NCI-H1092 treated with DMSO at 0.1 percent for 48 hours (cell line): ENCODE measurements at places on chromosomes 1 and 21.

GRCh38 chr1:244536316-244536715, 75.2 kb downstream of the CATSPERE start:
- no peak for DNase-seq

GRCh38 chr1:19465123-19465522, 20.2 kb downstream of the CAPZB start:
- peak; percentile 21 for DNase-seq

DNA sequence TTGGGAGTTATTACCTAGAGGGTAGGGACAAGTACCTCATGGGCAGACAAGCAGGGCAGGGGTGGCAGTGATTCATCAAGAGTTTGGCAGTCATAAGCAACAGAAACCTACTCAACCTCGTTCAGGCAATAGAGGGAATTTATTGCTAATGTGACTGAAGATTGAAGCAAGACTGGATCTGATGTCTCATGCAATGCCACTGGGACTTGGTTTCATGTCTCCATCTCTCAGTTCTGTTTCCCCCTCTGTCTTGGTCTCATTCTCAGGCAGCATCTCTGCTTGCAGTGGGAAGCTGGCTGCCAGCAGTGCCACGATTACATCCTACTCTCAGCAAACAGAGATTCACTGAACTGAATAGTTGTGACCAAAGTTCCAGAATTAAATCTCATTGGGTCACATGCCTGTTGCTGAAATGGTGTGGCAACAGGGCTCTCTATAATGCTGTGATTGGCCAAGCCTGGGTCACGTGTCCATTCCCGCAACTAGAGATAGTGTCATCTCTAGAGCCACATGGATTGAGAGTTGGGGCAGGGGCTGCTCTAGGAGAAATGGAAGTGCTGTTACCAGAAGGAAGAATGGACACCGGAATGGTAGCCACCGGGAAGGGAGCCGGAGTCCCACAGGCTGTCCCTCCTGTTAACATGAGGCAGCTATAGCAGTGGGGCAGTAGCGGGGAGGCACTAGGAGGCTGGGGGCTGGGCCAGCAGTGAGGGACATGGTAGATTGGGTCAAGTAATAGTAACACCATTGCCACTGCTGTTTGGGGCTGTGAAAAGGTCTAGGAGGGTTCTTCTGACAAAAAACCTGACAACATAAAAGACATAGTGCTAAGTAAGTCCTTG, 3.9 kb upstream of the CDC42 start:
- no peak for DNase-seq

- no peak for DNase-seq
These were observed 62.1 kb downstream of the LRRN2 start for GRCh38 chr1:204623365-204623893.

DNA sequence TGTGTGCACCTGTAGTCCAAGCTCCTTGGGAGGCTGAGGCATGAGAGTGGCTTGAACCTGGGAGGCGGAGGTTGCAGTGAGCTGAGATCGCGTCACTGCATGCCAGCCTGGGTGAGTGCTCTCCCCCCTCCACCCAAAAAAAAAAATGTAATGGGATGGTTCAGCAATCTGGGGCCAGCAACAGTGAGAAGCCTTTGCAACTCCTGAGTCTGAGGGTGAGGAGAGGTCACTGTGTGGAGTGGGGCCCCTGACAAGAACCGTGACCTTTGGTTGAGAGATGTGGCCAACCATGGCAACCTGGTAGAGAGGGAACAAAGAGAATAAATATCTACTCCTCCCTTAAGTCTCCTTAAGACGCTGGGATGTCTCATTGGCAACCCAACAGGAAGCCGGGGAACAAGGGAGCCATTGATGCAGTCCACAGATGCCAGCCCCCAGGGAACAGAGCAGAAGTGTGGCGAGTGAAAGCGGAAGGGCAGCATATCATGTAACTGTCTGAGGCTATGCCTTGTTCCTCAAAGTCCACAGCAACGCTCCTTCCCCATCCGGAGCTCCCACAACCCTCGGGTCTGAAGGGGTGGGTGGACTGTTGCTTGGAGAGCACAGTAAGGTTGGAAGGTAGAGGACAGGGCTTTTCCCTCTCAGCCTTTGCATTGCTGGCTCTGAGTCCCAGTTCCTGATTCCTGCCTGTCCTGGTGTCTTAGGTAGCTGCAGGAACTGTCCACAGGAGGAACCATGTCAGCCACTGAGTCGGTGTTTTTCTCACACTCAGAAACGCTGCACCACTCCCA, 8.3 kb downstream of the TRNP1 start:
- no peak for DNase-seq

GRCh38 chr1:41714638-41715389, 203.9 kb downstream of the HIVEP3 start:
- peak; percentile 76 for DNase-seq

DNA sequence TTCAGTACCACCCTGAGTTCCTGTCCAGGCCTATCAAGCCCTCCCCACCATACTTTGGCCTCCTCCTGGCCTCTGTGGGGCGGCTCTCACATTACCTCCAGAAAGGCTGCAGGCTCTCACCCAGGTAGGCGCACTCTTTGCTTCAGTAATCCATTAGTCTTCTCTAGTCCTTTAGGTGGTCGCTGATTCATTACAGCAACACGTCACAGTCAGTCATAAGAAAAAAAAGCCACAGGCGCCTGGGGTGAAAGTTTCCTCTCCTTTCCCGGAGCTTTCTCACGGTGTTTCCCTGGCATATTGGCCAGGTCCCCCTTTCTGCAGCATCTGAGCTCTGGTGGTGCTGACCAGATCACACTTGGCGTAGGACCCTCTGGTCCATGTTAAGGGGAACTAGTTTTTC, 12.1 kb downstream of the SLFNL1 start:
- DNase-seq = no peak

GRCh38 chr1:41891199-41891896, 27.4 kb downstream of the HIVEP3 start:
- peak; percentile 45 for DNase-seq

- DNase-seq = no peak
These were observed 17.3 kb upstream of the ACADM start for GRCh38 chr1:75707191-75707590.

GRCh38 chr1:184838504-184838951, 83.9 kb upstream of the EDEM3 start:
- no peak for DNase-seq

DNA sequence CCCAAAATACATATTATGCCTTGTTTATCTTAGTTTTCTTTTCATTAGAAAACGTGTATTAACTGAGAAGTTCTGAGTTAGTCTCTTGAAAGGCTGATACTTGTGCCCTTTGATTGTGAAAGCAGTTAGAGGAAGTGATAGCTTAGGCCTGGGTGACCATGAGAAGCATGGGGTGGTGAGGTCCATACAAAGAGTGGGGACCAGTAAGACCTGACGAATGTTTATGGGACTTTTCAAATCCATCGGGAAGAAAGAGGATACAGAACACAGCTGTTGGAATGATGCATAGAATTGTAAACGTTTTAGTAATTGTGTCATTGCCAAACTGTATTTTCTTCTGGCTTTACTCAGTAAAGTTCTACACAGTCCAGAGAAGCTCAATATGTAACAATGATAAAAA, 259.8 kb downstream of the LMO4 start:
- DNase-seq = no peak

DNA sequence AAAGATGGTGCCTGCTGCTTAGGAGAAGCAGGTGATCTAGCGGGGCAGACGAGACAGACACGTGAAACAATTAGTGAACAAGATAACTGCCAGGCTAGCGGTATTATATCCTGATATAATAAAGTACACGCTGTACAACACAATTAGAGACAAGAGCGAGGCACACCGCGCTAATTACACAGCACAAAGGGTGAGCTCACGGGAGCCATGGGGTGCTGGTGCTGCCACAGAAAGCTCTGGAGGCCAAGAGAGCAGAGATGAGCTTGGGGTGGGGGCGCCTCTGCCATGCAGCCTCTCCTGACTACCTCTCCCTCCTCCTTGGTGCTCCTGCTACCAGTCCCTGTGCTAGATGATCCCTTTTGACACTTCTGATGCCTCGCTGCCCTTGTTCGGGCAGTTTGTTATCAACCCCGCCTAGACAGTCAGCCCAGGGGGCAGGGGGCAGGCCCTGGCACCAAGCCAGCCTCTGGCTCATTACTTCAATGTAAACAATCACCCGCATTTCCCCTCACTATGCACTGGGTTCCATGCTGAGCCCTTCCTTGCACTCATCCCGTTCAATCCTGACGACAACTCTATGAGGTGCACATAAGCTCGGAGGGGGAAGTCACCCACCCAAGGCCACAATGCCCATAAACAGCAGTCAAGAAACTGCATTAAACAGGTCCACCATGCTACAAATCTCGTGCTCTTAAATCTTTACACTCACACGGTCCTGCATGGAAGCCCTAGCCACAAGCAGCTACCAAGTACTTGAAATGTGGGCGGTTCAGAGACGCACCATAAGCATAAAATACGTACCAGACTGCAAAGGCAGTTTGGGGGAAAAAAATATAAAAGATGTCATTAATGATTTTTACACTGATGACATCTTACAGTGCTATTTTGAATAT, 103.0 kb downstream of the SSBP3 start:
- peak; percentile 17 for DNase-seq
